ENCODE measurements at places on chromosomes 2 and 18. TPM values are rescaled to one million over a fixed set of nuclear protein-coding genes. Genes with fewer than 3 reads are reported as not detected.

DNA sequence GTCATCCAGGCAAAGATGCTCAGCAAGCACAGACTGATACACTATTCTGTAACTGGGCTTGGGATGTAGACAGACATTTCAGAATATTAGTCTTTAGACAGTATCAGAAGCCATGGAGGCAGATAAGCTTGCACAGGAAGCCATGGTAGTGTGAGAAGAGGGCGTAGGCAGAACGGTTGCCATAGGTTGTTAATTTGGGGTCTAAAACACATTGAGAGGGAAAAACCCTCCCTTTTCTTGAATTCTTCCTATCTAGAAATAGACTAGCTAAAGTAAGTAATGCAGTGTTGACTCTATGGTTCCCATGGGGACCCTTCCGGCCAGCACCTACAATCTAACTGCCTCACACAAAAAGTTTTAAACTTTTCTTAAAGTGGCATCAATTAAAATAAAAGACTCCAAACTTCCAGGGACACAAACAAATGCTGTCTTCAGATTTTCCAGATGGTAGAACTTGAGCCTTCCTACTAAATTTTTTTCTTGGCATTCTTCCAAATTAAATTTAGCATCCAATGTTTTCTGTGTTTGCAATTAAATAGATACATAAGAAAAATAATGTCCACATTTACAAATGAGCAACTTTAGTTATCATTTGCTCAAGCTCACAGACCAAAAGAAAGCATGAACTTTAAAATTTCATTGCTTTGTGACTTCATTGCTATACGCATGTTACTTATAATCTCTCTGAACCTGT, 1.9 kb downstream of the PRKRA start:
- no peak for ATAC-seq

- ATAC-seq = no peak
Observed at GRCh38 chr18:25503567-25504081, 151.7 kb upstream of the ZNF521 start.

DNA sequence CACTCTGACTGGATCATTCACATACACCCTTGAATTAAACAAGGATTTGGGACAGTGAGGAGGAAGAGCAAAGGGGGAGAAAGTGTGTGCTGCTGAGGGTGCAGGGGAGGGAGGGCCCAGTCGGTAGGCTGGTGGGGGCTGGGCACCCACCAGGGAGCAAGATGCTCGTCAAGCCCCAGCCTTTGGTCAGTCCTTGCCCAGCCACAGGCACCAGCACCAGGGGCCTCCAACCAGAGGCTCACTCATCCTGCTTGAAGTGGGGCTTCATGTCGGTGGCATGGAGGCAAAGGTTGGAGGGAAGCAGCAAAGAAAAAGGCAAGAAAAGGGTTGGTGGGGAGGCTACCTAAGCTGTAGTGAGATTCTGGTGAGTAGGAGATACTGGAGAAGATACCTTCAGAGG, 21.9 kb downstream of the CDC42EP3 start:
- no peak for ATAC-seq

DNA sequence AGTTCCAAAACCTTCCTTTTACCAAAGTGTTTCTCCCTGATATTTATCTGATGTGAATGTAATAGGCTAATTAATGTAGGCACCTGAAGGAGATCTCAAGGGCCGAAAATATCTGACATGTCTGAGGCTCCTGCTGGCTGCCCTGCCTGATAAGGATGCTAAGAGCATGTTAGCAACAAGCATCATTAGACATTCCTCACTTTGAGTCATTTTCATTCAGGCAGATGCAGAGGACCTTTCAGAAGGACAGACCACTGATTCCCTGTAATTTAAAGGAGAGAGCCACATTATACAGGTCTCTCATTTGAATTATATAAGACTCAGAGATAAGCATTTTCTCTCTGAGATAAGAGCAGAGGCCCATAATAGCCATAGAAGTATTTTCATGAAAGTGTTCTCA, 222.4 kb upstream of the NCKAP5 start:
- ATAC-seq = no peak

- no peak for ATAC-seq
Observed at GRCh38 chr2:224085246-224085645, 46.2 kb upstream of the SERPINE2 start.

DNA sequence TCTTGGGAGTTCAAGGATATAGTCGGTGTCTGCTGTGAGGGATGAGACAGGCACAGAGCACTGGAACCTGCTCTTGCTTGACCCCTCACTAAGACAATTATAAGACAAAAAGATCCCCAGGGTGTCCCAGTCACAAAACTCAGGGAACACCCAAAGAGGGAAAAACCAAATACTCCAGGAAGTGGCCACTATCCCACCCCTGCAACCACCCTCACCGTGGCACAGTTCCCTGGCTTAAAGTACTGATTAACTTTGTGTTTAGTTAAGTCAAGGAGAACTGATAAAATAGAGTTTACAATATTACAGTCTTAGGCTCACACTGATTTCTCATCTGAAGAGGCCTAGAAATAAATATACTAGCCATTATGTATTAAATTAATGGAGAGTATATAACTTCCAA, 13.5 kb downstream of the IL36B start:
- no peak for ATAC-seq

GNAL gene
- 0.32 TPM for total RNA-seq

GRCh38 chr2:12168791-12169388, 422.5 kb downstream of the LPIN1 start:
- peak; percentile 11 for ATAC-seq

GKN1 gene
- not detected for total RNA-seq

GRCh38 chr2:105103481-105103880, 65.6 kb downstream of the MRPS9 start:
- no peak for ATAC-seq

- ATAC-seq = no peak
Observed at GRCh38 chr18:67134911-67135310, 381.6 kb downstream of the DSEL start.

GRCh38 chr2:189674374-189675112, at the start of gene ANKAR:
ANKAR (plus strand) TSS chr2:189674670; CDS start chr2:189676491, 1,821 bp downstream.
- ATAC-seq = peak; percentile 94

- no peak for ATAC-seq
Observed at GRCh38 chr2:188244383-188244782, 47.3 kb upstream of the GULP1 start.

- ATAC-seq = no peak
Observed at GRCh38 chr2:83221258-83221657, 1237.8 kb downstream of the SUCLG1 start.

TMEM198 gene
- 5.1 TPM for total RNA-seq

- ATAC-seq = no peak
Observed at GRCh38 chr2:176080540-176081375, 3.0 kb downstream of the EVX2 start.

REEP1 gene
- total RNA-seq = 0.26 TPM

DNA sequence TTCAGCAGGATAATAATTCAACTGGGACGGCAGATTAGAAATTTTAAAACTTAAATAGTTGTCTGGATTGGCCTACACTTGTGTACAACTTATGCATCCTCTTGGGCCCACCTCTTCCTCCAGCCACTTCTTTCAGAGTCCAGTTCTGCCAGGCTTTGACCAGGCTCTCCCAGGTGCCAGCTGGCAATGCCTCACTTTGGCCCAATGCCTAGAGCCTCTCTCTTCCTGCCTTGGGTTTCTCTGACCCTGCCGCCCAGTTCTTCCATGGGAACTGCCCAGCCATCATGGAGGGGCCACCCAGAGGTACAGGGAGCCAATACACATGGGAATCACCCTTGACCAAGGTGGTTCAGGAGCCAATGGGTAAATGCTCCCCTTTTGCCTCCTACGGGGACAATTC, 135.5 kb downstream of the IRS1 start:
- no peak for ATAC-seq

DNA sequence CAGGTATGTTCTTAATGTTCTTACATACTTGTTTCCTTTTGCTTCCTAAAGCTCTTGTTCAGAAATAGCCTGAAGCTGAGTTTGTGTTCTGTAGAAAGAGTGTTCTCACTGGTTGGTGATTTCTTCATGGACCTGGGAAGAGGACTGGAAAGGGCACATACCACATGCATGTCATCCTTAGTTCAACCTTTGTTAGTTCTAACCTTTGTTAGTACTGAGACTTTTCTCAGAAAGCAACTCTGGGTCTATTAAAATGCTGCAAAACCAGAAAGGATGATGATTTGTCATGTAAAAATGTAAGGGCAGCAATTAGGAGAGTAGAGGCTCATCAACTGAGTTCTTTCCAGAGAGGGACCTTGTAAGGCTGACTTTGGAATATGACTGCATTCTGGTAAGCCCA, 2.5 kb upstream of the FAP start:
- ATAC-seq = no peak

GRCh38 chr18:59141294-59142068, 1.8 kb downstream of the SEC11C start:
- ATAC-seq = no peak

GRCh38 chr2:229611360-229611759, 103.0 kb downstream of the DNER start:
- no peak for ATAC-seq

DNA sequence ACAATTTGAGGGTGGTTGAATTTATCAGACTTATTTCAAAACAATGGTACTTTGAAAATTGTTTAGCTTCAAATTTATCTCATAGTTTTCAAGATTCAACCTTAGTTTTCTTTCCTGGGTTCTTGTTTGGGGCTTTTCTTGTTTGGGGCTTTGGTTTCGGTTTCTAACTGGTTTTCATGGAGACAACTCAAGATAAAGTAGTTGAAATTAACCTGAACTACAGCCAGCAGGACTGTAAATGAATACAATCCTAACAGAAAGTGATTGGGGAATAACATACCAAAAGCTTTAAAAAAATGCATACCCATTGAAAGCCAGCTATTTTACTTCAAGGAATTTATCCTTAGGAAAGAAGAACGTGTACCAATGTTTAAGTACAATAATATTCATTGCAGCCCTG, 133.5 kb upstream of the SLC14A2 start:
- ATAC-seq = no peak

GRCh38 chr18:56083097-56083521, 495.1 kb upstream of the TCF4 start:
- no peak for ATAC-seq

Data from activated T-helper 17 cell treated with anti-CD3 and anti-CD28 coated beads, Interleukin-2, amount 50 U/mL, for 72 hours (primary cell).